ENCODE measurements at places on chromosomes 5 and 9.

- no peak for DNase-seq
Observed at GRCh38 chr5:53568871-53569270, 8.4 kb downstream of the NDUFS4 start.

DNA sequence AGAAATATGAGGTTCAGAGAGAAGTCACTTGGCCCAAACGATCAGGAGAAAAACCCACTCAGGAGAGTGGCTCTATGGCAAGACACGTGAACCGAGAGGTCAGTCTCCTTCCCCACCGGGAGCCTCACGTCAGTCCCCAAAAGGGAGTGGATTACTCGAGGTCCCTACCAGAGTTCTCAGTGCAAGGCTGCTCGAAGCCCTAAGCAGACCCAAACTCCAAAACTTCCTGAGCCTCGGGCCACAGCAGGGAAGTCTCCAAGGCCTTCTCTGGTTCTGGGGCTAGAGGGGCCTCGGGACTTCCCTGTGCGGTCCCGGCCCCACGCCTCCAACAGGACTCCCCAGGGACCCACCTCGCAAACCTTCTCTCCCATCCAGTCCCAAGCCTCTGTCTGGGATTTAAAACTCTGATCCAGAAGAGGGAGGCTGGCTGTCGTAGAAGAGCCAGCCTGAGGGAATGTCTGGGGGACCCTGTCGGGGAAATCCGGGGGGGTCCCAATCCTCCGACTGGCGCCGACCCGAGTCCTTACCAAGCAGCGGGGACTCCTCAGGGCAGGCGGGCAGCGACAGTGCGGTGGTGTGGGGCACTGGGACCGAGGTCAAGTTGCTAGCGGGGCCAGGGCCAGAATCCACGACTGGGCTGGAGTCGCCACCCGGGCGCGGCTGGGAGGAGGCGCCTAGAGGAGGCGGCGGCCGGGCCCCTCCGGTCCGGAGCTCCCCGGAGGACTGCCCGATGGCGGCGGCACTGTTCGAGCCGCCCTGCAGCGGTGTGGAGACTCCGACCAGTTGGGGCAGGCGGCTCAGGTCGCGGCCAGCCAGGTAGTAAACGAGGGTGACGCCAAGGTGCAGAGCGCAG is 679 bp downstream of the B4GALT1 start:
- DNase-seq = peak; percentile 16

- no peak for DNase-seq
Observed at GRCh38 chr5:166991601-166992000, 1299.8 kb upstream of the WWC1 start.

DNA sequence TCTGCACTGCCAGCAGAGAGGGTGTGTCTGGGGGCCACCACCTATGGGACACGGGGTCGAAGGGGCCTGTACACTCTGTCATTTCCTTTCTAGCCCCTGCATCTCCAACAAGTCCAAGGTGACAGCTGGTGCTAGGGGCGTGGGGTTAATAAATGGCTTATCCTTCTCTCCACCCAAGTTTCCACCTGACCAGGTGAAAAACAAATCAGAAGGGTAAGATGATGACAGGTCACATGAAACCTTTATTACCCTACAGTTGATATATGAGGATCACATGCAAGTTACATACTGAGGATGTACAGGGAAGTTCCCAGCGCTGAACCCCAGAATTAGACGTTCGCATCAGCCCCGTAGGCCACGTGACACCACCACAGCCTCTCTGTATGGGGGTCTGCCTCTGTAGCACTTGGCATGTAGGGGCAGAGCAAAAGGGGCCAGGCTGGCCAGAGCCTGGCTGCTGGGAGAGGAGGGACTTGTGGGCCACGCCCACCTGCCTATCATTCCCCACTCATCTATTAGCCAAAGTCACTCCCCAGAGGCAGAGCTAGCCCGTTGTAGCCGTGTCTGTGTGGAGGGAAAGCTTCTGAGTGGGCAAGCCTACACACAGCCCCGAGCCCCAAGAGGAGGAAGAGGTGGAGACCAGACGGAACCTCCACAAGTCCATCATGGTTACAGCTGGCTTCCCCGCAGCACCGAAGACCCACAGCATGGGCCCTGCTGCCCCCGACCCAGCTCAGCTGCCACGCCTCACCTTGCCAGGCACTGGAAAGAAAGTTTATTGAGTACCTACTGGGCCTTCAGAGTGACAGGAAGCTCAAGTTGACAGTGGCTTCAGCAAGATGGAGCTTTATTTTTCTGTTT is 2.2 kb downstream of the TMEM141 start:
- DNase-seq = no peak

DNA sequence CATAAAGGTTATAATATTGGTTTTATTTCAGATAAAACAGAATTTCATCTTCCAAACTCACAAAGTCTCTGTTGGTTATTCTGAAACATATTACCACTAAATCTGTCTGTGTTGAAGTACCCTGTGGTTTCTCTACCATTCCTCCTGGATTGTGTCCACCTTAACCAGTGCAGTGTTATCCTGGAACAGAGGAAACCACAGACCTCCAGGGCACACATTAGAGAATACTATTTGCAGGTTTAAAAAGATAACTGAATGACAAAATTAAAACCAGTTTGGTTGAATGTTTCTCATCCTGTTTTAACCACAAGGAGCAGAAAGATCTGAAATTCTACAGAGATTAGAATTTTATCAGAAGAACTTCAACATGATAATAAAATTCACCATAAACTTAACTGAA is 251.8 kb downstream of the CWC27 start:
- no peak for DNase-seq

DNA sequence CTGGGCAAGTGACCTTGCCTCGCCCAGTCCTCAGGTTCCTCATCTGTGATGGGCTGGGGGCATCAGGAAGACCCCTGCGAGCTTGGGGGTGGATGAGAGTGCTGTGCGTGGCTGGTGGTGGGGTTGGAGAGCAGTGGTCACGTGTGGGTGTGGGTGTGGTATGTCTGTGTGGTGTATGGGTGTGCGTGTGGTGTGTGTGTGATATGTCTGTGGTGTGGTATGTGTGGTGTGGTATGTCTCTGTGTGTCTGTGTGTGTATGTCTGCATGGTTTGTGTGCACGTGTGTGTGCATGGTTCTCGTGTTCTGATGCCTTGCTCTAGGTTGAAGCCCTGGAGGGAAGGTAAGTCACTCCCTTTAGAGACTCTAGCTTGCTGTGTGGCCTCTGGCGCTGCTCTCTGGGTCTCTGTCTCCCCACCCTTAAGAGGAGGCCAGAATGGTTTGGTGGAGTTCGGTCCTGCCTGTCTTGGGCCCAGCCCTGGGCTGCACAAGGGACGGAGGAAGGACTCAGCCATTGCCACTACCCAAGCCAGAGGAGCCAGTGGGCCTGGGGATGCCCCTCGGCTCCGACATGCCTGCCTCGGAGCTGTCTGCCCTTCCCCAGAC is 87.0 kb downstream of the RXRA start:
- DNase-seq = no peak

- no peak for DNase-seq
Observed at GRCh38 chr5:142420561-142421227, 95.9 kb upstream of the SPRY4 start.

DNA sequence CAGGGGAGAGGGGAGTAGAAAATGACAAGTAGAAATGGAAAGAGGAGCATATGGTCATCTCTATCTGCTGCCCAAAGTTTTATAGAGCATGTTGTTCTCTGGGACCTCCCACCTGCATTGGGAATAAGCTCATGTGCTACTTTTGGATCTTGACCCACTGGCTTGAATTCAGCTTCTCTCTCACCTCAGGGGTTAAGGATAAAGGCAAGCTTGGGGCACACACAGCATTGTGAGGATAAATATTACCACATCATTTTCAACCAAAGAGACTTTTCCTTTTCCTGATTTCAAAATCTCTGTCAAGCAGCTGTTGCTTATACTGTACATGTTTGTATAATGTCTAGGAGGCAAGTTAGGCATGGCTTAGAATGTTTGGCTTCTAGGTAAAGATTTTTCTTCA is 16.6 kb downstream of the ATP10B start:
- no peak for DNase-seq

- DNase-seq = no peak
Observed at GRCh38 chr9:76414661-76415060, 20.4 kb upstream of the RFK start.

GRCh38 chr5:32991421-32991815 is 280.3 kb downstream of the NPR3 start:
- no peak for DNase-seq

DNA sequence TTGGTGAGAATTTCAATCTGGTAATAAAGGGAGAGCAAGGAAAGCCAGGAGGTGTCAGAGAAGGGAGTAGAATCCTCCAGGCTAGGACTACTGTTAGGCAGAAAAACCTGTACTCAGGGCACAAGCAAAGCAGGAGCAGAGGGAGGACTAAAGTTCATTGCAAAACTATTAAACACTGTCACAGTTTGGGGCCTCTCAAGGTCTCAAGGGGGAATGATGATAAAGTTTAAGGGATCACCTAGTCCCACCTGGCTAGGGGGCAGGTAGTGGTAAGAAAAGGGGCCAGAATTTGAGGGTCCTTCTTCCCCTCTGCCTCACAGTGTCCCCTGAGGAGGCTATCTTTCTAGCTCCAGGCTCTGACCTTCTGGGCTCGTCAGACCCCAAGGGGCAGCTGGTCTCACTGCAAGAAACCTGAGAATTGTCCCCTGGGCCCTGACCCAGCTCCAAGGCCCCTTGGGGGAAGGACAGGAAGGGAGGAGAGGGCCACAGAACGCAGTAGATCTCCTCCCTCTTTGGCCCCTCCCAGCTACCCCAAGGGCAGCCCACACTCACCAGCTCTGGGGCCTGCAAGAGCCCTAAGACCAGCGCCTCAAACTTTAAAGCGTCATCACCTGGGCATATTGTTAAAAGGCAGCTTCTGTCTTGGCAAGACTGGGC is 974 bp downstream of the CCDC69 start:
- DNase-seq = peak; percentile 17

DNA sequence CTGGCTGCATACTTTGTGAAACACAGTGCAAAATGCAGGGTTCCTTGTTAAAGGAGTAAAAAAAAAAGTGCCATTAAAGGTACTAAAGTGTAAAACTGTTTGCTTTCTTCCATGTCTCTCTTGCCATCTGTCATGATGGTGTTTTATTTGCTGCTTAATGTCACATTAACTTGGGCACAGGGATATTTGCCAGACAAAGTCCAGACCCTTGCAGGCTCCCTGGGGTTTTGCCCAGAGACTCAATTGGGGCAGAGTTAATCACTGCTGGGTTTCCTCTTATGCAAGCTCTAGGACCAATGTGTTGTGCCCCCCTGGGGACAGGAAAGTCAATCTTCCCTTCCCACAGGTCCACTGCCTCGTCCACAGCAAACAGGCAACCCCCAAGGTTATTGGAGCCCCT is 274.3 kb upstream of the SGCD start:
- DNase-seq = no peak

DNA sequence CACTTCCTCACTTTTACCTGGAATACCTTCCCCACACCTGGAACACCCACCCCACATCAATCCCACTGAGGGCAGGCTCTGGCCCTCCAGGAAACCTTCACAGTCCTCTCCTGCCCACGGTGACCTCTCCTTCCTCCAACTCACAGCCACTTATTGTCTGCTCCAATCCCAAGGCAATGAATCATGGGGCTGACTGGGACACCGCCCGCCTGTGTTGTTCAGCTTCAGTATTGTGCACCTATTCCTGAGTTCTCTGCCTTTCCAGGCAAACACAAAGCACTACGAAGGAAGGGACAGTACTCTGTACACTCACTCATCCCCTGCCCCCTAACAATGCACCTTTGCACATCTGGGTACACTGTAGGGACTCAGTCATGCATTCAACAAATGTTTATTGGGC is 7.3 kb downstream of the PCDH1 start:
- DNase-seq = no peak
